GM06990 (cell line): ENCODE measurements at places on chromosomes 6 and 20.

GRCh38 chr20:19601126-19601810 is 156.8 kb upstream of the RIN2 start:
- DNase-seq = no peak

DNA sequence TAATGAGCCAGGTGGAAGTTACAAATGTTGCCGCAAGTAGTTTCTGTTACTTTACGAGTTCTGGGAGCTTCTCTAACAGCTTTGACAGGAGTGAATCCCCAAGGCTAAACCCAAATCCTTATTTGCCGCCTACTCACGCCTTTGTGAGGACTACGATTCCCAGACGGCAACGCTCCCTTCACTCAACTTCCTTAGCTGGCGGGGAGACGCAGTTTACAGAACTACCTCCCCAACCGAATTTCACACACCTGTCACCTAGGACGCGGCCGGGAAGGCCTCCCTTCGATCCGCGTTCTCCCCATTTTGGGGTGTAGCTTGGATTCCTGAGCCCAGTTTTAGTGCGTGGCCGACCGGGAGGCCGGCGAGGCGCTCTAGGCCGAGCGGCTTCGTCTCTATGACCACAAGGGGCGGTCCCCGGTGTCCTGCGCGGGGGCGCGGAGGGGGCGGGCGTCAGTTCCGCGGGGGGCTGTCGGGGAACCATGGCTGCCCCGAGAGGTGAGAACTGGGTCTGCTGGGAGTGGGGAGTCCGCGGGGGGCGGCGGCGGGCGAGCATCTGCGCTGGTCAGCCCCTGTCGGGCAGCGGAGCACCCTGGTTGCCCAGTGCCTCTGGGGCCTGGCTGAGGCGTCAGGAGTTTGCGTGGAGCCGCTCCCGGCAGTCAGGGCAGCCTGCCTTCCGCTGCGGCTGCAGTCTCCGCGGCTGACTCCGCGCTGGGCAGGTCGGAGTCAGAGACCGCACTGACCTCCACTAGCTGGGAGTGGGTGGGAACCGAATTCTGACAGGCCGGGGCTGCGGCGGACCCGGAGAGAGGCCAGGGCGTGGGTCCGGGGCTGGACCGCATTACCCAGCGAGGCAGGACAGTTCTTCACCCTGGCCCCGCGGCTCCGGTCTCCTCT is at the start of gene SLC35A1:
Gene SLC35A1 (plus strand): TSS at position 450 of the 894 bp plus-strand sequence. CDS start 30 bp downstream, at position 480.
- DNase-seq = peak; percentile 92

GRCh38 chr6:7261032-7261841 is 51.8 kb downstream of the SSR1 start:
- DNase-seq = peak; percentile 48

GRCh38 chr20:20658871-20659431 is 53.5 kb downstream of the RALGAPA2 start:
- no peak for DNase-seq

GRCh38 chr6:112172540-112172939 is 81.8 kb downstream of the LAMA4 start:
- no peak for DNase-seq

DNA sequence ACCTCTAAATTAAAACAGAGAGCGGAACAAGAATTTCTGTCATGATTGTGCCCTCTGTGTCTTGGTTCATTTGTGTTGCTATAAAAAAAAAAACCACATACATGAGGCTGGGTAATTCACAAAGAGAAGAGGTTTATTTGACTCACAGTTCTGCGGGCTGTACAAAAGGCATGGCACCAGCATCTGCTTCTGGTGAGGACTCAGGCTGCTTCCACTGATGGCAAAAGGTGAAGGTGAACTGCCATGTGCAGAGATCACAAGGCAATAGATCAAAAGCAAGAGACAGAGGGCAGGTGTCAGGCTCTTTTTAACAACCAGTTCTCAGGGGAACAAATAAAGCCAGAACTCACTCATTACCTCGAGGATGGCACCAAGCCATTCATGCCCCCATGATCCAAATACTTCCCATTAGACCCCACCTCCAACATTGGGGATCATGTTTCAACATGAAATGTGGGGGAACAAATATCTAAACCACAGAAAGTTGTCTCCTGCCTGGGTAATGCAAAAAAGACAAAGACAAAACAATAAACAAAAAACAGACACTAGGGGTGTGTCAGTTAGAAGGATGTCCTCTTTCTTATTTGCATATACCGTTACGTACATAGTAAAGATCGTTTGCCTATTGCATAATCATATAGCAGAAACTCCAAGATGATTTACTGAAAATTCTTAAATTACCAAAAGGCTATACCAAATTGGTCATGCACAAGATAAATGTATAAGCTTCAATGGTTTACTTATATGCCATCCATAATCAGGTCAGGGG is 17.0 kb downstream of the SERPINB9 start:
- no peak for DNase-seq

- DNase-seq = no peak
Measured at GRCh38 chr20:60505423-60505822, 547.2 kb downstream of the CDH26 start.

DNA sequence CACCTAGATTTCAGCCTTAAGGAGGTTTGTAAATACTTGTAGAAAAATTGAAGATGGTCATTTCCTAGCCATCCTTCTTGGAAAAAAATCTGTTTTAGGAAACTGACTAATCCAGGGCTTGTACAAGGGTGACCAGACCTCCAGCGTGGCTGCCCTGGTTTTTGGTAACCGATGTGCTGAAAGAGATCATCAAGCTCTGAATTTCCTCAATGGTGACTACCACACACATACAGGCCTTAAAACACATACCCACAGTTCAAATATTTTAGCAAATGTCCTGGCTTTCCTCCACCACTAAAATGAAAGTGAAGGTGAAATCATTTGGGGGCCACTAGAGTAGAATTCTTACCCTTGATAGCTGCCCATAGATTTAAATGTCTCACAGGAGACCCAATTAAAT is 215.3 kb upstream of the SUPT3H start:
- no peak for DNase-seq

GRCh38 chr6:5086294-5086890 is 1.3 kb downstream of the PPP1R3G start:
- no peak for DNase-seq

GRCh38 chr6:84052204-84052882 is 18.8 kb downstream of the MRAP2 start:
- DNase-seq = no peak

GRCh38 chr6:155146205-155146604 is 117.6 kb upstream of the CLDN20 start:
- DNase-seq = no peak

DNA sequence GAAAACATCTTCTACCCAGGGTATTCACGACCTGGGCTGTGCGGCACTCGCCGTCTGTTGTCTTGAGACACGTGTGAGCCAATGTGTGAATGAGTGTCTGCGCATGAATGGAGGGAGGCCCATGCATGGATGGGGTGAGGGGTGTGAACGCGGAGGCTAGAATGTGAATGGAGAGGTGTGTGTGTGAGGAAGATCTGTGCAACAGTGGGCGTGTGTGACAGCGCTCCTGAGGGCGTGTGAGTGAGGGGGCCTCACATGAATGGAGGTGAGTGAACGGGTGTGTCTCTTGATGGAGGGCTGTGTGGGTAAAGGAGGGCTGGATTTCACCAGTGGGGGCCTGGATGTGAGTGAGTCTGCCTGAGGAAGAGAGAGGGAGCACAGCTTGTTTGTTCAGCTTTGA is 146.0 kb downstream of the LRFN2 start:
- no peak for DNase-seq

- no peak for DNase-seq
Measured at GRCh38 chr6:132812756-132813172, 1.6 kb upstream of the RPS12 start.

- DNase-seq = no peak
Measured at GRCh38 chr6:156449569-156449968, 327.6 kb upstream of the ARID1B start.

DNA sequence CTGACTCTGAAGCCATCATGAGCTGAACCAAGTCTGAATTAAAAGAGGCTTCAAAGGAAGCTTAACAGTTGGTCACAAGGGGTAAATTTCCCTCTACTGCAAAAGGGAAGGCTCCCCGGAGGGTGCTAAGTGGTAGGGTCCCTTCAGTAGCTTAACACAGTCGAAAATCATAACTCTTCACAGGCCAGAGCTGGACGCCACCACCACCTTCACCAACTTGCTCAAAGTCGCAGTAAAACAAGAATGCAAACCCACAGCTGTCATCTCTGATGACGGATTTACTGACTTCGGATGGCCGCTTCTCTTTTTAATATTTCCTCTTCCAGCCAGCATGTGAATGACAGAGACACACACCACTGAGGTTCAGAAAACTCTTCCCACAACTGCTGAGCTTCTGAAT is 144.7 kb upstream of the FBXL4 start:
- DNase-seq = no peak
